Epithelial cell of prostate (primary cell): ENCODE measurements at places on chromosomes 3 and 15.

- DNase-seq = no peak
Observed at GRCh38 chr3:16300881-16301359, 35.9 kb downstream of the OXNAD1 start.

- DNase-seq = no peak
Observed at GRCh38 chr3:105553851-105554250, 187.1 kb downstream of the ALCAM start.

DNA sequence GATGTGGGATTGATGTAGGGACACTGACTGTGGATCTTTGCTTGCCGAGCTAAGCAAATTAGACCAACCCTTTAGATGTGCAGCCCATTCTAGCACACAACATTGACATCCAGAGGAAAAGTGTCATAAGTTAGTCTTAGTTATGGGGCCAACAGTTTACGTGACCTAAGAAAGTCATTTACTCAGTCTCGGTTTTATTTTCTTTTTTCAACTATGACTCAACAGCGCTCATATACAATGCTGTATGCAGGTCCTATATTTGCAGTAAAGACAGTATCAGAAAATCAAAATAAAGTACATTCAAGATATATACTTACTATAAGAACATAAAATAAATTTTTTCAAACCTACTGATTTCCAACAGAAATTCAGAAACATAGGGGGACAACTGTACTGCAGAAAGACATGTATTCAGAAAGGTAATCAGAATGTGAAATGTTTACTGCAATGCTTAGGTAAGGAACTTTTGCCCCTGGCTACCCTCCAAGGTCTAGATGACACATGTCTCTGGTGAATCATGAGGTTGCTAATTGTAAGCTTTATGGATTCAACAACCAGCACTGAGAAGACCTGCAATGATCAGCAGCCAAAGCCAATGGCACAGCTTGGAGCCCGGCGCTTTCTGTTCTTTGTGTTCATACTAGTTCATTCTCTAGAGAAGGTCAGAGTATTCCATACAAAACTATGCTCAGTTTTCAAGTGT, 317.5 kb upstream of the CNTN6 start:
- DNase-seq = no peak

- no peak for DNase-seq
Observed at GRCh38 chr3:56864090-56864489, 62.3 kb upstream of the ARHGEF3 start.

- no peak for DNase-seq
Observed at GRCh38 chr3:197283045-197283444, 15.4 kb downstream of the DLG1 start.

DNA sequence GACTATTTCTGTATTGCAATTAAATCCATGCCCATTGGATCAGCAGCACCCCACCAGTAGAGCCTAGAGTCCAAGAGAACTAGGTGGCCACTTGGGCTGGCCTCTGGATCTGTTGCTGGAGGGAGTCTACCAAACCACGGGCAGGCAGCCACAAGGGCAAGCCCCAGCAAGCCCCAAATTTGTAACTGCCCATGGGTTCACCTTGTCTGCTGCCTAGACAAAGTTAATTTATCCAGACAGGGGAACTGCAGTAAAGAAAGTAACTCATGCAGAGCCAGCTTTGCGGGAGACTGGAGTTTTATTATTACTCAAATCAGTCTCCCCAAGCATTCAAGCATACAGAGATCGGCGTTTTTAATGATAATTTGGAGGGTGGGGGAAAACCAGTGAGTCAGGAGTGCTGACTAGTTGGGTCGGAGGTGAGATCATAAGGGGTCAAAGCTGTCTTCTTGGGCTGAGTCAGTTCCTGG, 74.0 kb upstream of the TERB2 start:
- peak; percentile 24 for DNase-seq

GRCh38 chr3:191253089-191253799, 54.2 kb downstream of the OSTN start:
- DNase-seq = no peak
